Fibroblast of villous mesenchyme (primary cell): ENCODE measurements at places on chromosomes 5 and 9. TPM values are rescaled to one million over a fixed set of nuclear protein-coding genes. Genes with fewer than 3 reads are reported as not detected.
A peak's percentile ranks its signal among the peaks of the same experiment; 100 is the strongest.

GRCh38 chr9:78879324-78880100 lies 582.6 kb downstream of the PSAT1 start:
- no peak for DNase-seq

- DNase-seq: no peak
These were observed 64.5 kb downstream of the PAM start for GRCh38 chr5:102819634-102820033.

DNA sequence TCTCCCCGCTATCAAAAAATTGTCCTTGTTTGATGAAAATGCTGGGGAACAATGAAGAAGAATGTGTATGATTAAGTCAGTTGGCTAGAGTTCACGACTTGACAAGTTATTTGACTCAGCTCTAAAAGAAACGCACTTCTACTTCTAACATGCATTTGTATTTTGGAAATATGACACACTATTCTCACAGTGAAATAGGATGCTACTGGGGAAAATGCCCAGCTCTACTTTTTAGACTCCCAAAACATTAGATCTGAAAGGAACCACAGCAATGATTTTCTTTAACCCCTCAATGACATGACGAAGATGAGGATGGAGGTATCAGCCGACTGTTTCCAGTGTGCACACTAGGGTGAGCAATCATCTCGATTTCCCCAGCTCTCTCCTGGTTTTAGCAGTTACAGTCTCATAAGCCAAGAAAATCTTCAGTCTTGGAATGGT lies 83.6 kb upstream of the PCSK1 start:
- peak; percentile 33 for DNase-seq

Gene DAPK1
- 3.9 and 8.6 TPM in 2 replicates for total RNA-seq

DNA sequence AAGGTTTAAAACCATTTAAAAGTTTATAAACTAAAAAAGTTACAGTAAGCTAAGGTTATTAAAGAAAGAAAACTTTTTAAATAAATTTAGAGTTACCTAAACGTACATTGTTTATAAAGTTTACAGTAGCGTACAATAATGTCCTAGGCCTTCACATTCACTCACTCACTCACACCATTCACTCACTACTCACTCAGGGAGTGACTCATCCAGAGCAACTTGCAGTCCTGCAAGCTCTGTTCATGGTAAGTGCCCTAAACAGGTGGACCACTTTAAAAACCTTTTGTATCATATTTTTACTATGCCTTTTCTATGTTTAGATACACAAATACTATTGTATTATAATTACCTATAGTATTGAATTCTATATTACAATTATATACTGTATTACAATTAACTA lies 190.8 kb upstream of the RASA1 start:
- DNase-seq: no peak
